ENCODE measurements at places on chromosomes 2 and 18. TPM values are rescaled to one million over a fixed set of nuclear protein-coding genes. Genes with fewer than 3 reads are reported as not detected.

- H3K4me1 ChIP-seq, result no peaks in the 10 kb centered on the region
- no peak overlapping the region for H3K27ac ChIP-seq
- no peak for DNase-seq
- no peak overlapping the region for H3K4me3 ChIP-seq
- H3K36me3 ChIP-seq, result no peaks in the 10 kb centered on the region
Measured at GRCh38 chr2:24179683-24180082, 4.8 kb downstream of the FAM228A start.

DNA sequence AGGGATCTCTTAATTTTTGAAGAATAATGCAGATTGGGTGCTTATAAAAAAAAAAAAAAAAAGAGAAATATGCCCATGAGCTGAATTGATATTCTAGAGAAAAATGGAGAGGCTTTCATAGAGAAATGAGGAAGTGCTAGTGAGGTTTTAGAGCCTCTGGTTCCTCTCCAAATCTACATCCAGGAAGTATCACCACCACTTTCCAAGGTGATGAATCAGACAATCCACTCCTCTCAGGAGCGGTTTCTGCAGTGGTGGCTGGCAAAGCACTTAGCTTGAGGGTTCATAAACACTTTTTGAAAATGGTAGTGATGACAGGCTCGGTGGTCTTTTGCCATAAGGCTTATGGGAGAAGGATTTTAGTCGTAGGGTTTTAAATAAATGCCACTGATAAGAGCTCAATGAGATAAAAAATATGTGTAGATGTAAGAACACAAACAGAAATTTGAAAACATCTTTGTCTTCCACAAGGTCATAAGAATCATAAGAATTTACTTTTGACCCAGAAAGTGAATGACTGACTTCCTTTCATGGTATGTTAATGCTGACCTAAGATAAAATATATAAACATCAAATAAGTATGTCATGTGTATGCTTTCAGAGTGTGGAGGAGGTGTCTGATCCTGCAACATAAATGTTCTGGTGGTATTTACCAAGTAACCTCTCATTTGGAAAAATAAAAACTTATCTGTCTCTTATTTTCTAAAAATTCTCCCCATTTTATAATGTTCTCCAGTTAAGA lies 42.1 kb upstream of the DSG1 start:
- no peaks in the 10 kb centered on the region for H3K4me1 ChIP-seq
- DNase-seq, result no peak
- no peak overlapping the region for H3K27ac ChIP-seq

Gene OR6B2
- not detected for total RNA-seq

Gene MCFD2
- total RNA-seq, result 122 TPM

Gene CYTIP
- 10.0 TPM for total RNA-seq

- no peak overlapping the region for H3K27ac ChIP-seq
- H3K4me3 ChIP-seq, result no peak overlapping the region
- no peak for DNase-seq
- H3K27me3 ChIP-seq, result no peaks in the 10 kb centered on the region
Measured at GRCh38 chr2:11771971-11772615, 25.7 kb downstream of the LPIN1 start.

DNA sequence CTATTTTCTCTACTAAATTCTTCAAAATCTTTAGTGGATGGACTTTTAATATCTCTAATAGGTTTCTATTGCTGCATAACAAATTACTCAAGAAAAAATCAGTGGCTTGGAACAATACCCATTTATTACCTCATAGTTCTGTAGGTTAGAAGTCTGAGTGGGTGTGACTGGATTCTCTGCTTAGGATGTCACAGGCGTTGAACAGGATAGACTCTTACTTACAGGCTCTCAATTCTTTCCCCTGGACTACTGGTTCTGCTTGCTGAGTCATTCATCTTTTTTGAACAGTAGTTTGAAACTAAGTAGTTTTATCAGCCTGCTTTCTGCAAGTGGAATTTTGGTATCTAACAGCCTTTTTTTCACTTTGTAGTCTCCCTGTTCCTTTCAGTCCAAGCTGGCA lies 265.4 kb downstream of the ZNF385B start:
- H3K4me1 ChIP-seq, result no peaks in the 10 kb centered on the region
- no peaks in the 10 kb centered on the region for H3K27me3 ChIP-seq
- no peak for DNase-seq

- peaks cover 5% of the 10 kb centered on the region for H3K36me3 ChIP-seq
- H3K4me1 ChIP-seq, result no peaks in the 10 kb centered on the region
- H3K27me3 ChIP-seq, result no peaks in the 10 kb centered on the region
- H3K4me3 ChIP-seq, result peak overlapping the region; percentile 73
Measured at GRCh38 chr2:74530239-74531187, 780 bp downstream of the HTRA2 start.

GRCh38 chr2:232890896-232891601 lies 21.0 kb downstream of the SNORC start:
- peak; percentile 67 for DNase-seq
- H3K4me1 ChIP-seq, result no peaks in the 10 kb centered on the region
- no peaks in the 10 kb centered on the region for H3K36me3 ChIP-seq

DNA sequence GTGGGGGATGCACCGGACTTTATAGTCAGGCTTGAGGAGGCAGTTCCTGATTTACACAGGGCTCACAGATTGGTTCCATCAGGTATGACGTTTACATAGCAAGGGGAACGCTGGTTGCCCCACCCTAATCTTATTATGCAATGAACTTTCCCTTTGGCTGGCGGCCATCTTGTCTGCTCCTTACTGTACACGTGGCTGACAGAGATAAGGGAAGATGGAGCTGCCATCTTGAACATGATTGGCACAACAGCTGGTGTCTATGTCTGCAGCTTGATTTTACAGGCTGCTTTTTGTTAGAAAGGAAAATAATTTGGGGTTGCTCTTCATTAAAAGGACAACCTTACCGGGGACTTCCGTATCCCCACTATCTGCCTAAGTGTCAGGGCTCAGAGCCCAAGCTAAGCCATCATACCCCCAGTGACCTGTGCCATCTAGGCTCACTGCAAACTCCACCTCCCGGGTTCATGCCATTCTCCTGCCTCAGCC lies 33.5 kb upstream of the ATG16L1 start:
- no peaks in the 10 kb centered on the region for H3K4me1 ChIP-seq
- no peak overlapping the region for H3K27ac ChIP-seq
- no peaks in the 10 kb centered on the region for H3K27me3 ChIP-seq

Gene SLC5A7
- not detected for total RNA-seq

Gene EFR3B
- total RNA-seq, result 1.3 TPM

DNA sequence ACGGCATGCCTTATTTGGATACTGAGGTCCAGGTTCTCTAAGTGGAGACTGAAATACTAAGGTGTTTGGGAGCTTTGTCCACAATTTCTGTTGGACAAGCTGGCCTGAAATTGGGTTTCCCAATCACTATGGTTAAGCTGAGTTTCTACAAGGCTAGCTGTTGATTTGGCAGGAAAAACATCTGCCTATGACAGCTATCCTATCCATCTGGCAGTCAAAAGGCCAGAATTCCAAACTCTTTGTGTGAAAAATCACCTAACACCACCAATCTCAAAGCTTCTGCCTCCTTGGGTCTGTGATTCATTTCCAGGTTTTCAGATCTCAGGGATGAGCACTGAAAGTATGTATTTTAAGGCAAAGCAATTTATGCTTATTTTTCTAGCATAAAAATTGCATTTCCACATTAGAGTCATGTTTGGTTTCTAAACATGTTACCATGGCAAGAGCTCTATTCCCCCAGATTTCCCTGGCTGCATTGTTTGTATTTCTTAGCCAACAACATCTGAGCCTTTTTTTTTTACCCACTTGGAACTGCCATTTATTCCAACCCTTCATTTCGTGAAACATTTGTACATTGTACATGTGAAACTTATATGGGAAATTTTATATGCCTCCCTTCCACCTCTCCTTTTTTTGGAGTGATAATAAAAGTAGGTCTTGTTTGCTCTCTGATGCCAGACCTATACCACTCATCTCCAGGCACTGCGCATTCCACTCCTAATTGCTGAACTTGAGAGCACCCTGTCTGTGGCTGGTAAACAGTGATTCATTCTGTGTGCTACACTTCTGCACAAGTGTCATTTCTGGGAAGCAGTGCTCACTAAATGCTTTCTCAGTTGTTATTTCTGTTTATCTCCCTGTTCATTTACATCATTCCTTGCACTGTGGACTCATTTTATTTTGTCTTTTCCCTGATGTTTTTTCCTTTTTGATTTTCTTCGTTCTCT lies 15.9 kb upstream of the CCDC85A start:
- H3K36me3 ChIP-seq, result no peaks in the 10 kb centered on the region
- DNase-seq, result no peak
- H3K4me1 ChIP-seq, result no peaks in the 10 kb centered on the region
- peaks cover 2% of the 10 kb centered on the region for H3K27me3 ChIP-seq

GRCh38 chr2:142989273-142990204 lies 112.1 kb downstream of the KYNU start:
- no peaks in the 10 kb centered on the region for H3K4me1 ChIP-seq
- H3K27ac ChIP-seq, result no peak overlapping the region
- no peak for DNase-seq
- H3K36me3 ChIP-seq, result no peaks in the 10 kb centered on the region
- no peaks in the 10 kb centered on the region for H3K27me3 ChIP-seq

Gene AP1S3
- 0.91 TPM for total RNA-seq

GRCh38 chr2:229486673-229487072 lies 215.6 kb upstream of the PID1 start:
- no peak for DNase-seq
- H3K36me3 ChIP-seq, result no peaks in the 10 kb centered on the region
- no peak overlapping the region for H3K27ac ChIP-seq
- no peak overlapping the region for H3K4me3 ChIP-seq
- H3K27me3 ChIP-seq, result no peaks in the 10 kb centered on the region
- no peaks in the 10 kb centered on the region for H3K4me1 ChIP-seq

DNA sequence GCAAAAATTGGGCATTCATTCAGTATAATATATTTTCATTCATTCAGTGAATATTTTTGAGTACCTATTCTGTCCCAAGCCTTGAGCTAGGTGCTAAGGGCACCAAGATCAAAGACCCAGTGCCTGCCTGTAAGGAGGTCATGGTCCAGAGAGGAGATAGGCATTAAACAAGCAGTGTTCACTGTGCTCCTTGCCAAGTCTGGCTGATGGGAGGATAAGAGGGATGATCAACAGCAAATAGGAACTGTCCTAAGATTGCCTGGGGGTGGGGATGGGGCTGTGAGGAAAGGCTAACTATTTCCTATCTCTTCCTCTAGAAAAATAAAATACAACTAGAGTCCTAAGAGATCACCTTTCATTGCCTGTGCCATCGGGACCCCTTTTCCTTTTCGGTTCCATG lies 60.4 kb downstream of the SETBP1 start:
- no peak for DNase-seq
- H3K27me3 ChIP-seq, result no peaks in the 10 kb centered on the region
- H3K36me3 ChIP-seq, result no peaks in the 10 kb centered on the region
- H3K4me3 ChIP-seq, result no peak overlapping the region

Gene CCDC74B
- total RNA-seq, result 1.3 TPM

Gene LRRC30
- total RNA-seq, result not detected

DNA sequence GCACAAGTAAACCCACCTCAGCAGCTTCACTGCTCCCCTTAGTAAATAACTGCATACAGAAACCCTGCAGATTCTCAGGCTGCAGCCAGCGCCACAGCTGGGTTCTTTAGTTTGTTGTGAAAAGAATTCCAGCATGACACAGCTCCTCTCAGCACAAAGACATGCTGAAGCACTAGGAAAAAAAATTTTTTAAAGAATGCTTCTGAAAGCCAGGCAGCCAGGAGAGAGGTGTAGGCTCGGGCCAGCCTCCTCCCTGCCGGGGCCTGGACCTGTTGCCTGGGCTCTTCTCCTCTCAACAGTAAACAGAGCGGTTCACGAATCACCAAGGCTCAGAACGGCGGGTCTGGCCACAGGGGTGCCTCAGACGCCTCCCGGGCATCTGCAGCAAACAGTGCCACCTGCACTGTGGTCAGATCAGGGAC lies 95.7 kb upstream of the POU3F3 start:
- no peaks in the 10 kb centered on the region for H3K27me3 ChIP-seq
- H3K36me3 ChIP-seq, result no peaks in the 10 kb centered on the region
- no peak for DNase-seq
- no peak overlapping the region for H3K27ac ChIP-seq

- no peak overlapping the region for H3K4me3 ChIP-seq
- no peaks in the 10 kb centered on the region for H3K36me3 ChIP-seq
- DNase-seq, result no peak
Measured at GRCh38 chr2:200399636-200400035, 93.1 kb downstream of the SPATS2L start.

Gene OTX1
- total RNA-seq, result not detected

DNA sequence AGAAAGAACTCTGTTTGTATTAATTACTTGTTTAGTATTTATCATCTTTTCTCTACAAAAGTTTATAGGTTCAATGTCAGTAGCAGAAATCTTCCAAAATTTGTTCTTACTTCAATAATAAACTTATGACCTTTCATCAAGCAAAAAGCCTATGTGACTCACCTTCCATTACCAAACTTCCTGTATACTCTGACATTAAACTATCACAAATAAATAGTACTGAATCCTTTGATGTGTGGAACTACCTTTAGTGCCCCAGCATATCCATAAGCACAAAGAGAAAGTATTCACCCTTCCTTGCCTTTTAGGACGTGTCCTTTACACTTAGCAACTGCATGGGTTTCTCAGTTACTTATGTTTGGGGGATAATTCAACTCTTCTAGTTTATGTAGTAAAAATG lies 166.0 kb downstream of the EHBP1 start:
- H3K27ac ChIP-seq, result no peak overlapping the region
- H3K4me3 ChIP-seq, result no peak overlapping the region
- H3K27me3 ChIP-seq, result no peaks in the 10 kb centered on the region

DNA sequence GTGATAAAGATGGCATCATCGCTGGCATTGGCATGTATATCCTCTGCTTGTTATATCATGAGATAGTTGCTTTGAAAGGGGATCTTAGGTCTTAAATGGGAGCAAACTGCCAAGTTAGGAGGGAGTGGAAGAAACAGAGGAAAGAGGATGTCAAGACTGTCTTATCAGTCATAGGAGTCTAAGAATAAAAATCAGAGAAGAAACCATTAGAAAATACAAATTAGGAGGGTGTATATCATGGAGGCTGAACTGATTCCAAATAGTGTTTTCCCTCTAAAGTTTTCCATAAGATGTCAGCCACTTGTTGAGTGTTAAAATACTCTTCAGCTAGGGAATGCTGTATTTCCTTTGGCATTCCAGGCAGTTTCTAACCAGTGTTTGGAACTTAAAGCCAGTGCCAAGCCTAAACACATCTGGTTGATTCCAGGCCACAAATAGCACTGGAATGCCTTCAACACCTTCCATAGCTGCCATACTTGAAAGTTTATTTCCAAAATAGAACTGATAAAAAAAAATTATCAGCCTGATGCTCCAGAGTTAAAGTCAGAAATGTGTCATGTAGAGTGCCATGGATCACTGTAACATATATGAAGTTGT lies 129.4 kb downstream of the ZEB2 start:
- H3K36me3 ChIP-seq, result no peaks in the 10 kb centered on the region
- H3K27ac ChIP-seq, result peak overlapping the region; percentile 67
- no peak overlapping the region for H3K4me3 ChIP-seq
- H3K27me3 ChIP-seq, result no peaks in the 10 kb centered on the region
- DNase-seq, result no peak

Gene DUSP2
- 5.7 TPM for total RNA-seq

GRCh38 chr2:9844576-9844975 lies 1.3 kb downstream of the TAF1B start:
- no peak overlapping the region for H3K4me3 ChIP-seq
- peaks cover 3% of the 10 kb centered on the region for H3K36me3 ChIP-seq
- H3K27me3 ChIP-seq, result no peaks in the 10 kb centered on the region
- no peaks in the 10 kb centered on the region for H3K4me1 ChIP-seq
- no peak overlapping the region for H3K27ac ChIP-seq

All from aorta (tissue), 5 donors.